Brain pericyte (primary cell): ENCODE measurements at places on chromosomes 2 and 18.

DNA sequence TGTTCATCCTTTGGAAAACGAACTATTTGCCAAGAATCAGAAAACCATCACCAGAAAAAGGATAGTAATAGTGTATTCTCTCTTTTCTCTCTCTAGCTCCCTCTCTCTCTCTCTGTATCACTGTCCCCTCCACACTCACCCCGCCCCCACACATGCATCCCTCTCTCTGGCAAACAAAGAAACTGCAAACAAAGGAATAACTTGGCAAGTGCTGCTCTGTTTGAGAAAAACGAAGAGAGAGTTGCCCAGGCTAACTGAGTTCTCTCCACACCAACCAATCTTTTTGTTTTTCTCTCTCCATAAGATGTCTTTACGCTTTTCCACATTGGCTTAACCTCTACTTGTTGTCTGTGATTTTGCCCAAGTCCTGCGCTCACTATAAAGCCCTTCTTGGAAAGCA, 316.2 kb downstream of the EPHA4 start:
- no peak for DNase-seq

DNA sequence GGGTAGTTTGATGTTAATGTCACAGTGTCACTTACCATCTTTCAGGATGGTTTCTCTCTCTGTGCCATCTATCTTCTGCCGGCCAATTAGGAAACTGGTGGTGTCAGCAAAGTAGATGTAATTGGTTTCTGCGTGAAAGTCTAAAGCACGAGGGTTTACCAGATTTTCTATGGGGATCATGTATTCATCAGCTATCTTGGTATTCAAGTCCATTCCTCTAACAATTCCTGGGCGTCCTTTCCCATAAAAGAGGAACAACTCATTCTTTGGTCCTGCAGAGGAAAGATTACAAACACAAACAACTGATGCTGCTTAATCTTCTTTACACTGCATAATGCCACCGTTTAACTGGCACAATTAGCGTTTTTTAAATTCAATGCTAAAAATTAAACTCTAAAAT, 1081.9 kb downstream of the LRP1B start:
- DNase-seq, result no peak

DNA sequence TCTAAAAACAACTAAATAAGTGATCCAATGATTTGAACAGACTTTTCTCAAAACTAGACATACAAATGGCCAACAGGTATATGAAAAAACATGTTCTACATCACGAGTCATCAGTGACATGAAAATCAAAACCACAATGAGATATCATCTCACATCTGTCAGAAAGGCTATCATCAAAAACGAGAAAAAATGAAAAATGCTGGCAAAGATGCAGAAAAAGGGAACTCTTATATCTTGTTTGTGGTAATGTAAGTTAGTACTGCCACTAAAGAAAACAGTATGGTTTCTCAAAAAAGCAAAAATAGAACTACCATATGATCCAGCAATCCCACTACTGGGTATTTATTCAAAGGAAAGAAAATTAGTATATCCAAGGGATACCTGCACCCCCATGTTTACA, 255.3 kb upstream of the FBXO11 start:
- no peak for DNase-seq

GRCh38 chr2:150484461-150485021, 2.9 kb downstream of the RND3 start:
- DNase-seq, result no peak

GRCh38 chr18:49944663-49945062, 131.3 kb upstream of the ACAA2 start:
- DNase-seq, result no peak

- DNase-seq, result peak; percentile 73
Measured at GRCh38 chr2:24435391-24436316, 55.4 kb upstream of the NCOA1 start.

GRCh38 chr2:147924647-147925046, 79.8 kb downstream of the ACVR2A start:
- no peak for DNase-seq

DNA sequence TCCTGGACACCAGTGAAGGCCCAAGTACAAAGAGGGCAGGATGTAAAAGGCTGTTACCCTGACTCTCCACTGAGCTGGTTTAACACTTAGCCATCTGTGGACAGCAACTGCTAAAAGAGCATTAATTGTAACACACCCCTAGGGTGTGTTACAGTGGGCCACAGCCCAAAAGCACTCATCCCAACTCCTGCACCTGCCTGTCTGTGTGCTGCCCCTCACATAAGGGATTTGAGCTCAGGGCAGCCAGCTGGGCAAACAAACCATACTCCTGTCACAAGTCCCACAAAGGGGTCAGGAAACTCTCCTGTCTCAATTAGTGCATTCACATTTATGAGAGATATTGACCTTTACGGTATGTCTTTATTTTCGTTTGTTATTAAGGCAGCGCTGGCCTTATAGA, 833.1 kb upstream of the NXPH2 start:
- DNase-seq, result no peak

DNA sequence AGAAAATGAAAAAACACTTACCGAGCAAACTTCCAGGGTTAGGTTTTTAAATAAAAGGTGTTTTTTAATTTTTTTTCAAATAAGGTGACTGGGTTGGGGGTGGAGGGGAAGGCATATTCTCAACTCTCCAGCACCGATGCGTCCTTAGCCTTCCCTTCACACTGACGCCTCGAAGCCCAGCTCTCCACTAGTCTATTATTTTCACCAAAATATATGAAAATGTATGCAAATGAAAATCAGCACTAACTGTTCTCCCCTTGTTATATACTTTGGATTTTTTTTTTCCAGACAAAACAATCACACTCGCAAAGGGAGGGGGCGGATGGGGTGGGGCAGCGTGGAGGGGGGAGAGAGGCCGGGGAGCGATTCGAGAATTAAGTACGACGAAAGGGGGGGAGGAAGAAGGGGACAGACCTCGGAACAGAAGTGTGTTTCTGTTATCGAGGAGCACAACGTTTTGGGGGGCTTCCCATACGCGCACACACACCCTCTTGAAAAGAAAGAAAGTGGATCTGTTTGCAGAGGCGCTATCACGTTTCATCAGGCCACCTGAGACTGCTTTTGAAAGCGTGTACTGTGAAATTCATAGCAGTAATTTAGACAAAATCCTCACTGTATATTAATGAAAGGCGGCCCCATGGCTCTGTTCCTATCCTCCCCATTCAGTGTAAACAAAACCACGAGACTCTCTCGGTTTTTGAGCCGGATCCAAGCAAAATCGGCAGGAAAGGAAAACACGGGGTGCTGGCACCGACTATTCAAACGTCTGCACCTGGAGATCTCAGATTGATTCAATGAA, 2.4 kb upstream of the POU3F3 start:
- no peak for DNase-seq

DNA sequence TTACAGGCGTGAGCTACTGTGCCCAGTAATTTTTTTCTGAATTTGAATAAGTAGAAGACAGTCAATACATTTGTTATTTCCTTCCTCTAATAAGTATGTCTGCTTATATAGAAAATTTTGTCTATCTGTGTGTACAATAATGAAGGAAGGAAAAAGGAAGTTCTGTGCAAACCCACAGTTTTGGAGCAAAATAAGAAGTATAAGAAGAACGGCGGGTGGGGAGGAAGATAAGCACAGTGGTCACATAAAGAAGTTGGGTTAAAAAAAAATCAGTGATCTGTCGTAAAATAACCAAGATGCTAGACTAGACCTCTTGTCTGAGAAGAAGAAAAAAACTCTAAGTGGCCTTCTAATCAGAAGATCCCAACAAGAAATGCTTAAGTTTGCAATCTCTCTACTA, 20.2 kb downstream of the MGAT4A start:
- no peak for DNase-seq

DNA sequence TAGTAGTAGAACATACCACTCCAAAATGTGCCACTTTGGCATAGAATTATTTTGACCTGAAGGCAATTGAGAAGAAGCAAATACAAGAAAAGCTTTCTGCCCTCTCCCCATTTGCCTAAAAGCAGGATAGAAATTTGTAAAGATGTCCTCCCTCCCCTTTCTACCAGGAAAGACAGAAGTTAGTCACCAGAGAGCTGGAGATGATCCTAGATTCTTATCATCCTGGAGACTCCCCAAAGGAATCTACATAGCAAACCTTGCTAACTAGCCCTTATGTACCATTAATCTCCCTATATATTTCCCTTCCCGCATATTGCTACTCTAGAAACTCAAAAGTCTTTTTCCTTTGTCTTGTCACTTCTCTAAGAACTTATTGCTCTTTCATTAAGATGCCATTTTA, 12.6 kb upstream of the TMEM37 start:
- DNase-seq, result no peak

- no peak for DNase-seq
Measured at GRCh38 chr2:102053096-102053495, 61.3 kb downstream of the IL1R2 start.

DNA sequence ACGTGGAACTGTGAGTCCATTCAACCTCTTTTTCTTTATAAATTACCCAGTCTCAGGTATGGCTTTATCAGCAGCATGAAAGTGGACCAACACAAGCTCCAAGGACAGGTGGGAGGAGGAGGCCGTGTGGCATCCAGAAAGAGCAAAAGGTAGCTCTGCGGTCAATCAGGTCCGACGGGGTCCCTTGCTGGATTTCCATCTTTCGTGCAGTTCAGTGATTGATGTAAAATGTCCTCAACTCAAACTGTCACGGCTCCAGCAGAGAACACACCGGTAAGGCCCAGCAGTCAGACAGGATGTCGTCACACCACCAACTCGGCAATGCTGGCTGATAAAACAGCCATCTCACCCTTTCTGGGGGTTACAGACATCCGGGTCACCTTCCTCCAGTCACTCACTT, 123.3 kb downstream of the PXDN start:
- no peak for DNase-seq

DNA sequence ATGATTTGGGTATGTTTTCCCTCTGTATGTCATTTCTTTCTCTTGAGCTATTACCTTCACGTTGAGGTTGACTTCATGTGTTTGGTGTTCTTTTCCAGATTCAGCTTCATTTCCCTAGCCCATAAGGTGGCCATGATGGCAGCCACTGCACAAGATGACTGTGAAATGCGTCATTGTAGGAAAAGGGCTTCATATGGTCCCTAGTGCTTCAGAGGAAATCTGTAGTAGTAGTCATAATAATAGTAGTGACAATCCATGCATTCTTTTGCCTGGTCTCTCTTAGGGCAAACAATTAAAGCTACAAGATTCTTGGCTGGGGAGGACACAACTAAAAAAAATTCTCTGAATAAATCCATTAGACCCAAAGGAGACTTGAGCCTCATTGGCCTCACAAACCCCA, 28.4 kb downstream of the AOX1 start:
- DNase-seq, result no peak

DNA sequence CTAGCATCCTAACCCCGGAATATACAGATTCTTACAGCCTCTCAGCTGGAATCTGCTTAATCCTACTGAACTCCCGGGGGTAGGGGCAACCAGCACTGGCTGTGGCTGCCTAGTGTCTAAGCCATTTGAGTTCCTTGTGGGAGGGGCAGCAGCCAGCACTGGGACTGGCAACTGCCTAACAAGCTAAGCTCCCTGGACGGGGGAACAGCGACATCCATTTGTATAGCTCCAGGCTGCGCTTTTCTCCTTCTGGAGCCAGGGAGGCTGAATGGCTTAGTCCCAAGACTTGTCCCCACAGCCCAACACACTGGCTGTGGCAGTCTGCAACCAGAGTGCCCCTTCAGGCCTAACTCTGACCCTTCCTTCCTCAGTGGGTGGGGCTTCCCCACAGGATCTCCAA, 787.2 kb downstream of the METTL4 start:
- no peak for DNase-seq

DNA sequence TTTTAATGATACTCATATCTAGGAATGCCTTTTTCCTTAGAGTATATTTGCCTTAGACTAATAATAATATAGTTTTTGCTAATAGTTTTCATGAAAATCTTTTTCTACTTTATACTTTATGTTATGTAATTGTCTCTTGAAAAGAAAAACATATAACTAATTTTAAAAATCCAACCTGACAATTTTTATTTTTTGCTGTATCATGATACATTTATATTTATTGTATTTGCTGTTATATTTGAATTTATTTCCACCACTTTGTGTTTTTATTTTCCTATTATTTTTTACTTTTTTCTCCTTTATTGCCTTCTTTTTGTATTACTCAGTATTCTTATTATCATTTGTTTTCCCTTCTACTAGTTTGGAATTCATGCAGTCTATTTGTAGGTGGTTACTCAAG, 85.4 kb downstream of the MBD5 start:
- DNase-seq, result no peak

GRCh38 chr2:63078852-63079606, 28.4 kb downstream of the OTX1 start:
- DNase-seq, result no peak

- no peak for DNase-seq
Measured at GRCh38 chr2:168096158-168096557, 151.2 kb downstream of the STK39 start.

DNA sequence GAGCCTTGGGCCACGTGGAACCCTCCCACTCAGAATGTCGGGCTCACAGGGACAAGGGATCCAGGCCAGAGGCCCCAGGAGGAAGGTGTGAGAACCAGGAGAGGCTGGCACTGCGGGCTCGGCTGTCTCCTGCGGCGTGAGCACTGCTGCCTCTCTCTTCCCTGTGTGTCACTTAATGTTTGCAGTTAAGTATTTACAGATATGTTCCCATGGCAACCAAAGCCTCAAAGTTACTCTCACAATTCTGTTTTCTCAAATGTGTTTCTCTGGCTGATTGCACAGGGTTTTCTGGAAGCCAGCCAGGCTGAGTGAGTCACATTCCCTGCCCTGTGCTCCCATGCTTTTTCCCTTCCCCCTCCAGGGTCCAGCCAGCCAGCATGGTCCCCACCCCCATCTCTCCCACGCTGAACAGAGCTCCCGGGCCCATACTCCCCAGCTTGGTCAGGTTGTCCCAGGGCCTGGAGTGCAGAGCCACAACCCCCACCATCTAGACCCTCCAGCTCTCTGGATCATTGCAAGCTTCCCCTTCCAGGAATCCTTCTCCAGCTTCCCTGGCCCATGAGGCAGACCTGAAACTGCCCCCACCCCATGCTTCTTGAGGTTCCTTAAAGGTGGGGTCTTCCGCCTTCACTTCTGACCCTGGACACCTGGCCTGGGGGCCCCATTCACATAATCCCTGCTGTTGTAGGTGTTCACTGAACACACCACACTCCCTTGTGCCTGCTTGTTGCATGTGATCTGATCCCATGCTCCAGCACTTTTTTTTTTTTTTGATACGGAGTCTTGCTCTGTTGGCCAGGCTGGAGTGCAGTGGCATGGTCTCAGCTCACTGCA, 265.9 kb downstream of the CELF4 start:
- peak; percentile 81 for DNase-seq

- DNase-seq, result no peak
Measured at GRCh38 chr2:121175326-121175725, 109.7 kb downstream of the TFCP2L1 start.
